ENCODE measurements at places on chromosomes 5 and 9.

DNA sequence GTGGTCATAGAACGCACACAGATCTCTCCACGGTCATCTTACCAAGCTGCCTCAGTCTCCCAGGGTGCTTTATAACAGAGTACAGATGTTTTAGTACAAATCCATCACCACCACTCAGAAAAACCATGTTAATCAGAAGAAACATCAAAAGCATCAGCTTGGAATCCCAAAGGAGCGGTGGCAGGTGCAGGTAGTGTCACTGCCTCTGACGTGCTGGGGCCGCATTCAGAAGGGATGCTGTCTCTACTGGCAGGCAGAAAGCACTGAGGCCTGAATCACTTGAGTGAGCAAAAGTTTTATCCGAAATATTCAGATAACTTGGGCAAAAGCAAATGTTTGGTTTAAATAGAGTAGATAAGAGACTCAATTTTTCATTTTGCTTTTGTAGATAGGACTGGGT is 448.4 kb upstream of the ZNF608 start:
- no peak for DNase-seq

DNA sequence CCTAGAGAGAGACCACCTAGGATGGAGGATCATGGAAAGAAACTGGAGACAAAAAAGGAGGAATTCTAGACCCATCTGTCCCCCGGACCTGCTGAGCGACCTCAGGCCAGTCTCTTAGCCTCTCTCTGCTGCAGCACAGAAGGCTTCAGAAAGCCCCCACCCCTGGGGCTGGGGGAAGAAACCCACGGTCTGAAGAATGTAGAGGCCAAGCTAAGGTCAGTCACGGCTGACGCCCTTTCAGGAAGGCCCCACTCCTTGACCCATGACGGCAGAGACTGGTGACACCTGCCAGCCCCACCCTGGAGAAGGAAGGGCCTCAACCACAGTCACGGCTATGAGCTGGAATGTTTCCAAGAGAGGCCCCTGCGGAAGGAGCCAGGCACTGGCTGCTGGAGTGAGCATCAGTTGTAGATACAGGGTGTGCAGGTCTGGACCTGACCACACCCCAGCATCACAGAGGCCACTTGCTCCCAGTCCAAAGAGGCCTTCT is 120.5 kb upstream of the BOD1 start:
- no peak for DNase-seq

DNA sequence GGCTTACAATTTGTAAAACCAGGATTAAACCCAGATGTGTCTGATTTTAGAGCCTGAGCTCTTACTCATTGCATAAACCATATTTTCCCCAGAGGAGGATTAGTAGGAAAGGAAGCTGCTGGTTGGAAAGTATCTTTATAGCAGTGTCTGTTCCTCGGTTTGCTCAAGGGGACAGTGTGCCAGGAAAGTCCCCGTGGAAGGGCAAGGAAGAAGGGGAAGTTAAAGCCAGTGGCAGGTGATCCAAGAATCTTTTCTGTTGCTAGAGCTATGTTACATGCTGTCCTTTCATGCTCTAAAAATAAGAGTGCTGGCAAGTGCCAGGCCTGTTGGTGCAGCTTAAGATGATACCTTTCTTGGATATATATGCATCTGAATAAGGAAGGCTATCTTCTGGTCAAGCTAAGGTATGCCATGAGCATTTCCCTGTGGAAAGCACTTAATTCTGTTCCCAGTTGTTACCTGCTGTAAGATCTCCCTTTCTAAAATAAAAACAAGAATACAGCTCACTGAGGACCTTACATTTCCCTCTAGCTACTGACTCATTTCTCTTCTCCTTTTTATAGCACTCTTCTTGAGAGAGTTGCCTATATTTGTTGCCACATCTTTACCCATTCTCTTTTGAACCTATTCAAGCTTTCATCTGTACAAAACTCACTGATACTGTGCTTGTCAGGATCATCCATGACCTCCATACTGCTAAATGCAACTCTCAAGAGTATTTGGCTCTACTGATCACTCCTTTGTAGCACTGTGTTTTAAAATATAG is 8.0 kb downstream of the PDCD1LG2 start:
- DNase-seq = no peak

DNA sequence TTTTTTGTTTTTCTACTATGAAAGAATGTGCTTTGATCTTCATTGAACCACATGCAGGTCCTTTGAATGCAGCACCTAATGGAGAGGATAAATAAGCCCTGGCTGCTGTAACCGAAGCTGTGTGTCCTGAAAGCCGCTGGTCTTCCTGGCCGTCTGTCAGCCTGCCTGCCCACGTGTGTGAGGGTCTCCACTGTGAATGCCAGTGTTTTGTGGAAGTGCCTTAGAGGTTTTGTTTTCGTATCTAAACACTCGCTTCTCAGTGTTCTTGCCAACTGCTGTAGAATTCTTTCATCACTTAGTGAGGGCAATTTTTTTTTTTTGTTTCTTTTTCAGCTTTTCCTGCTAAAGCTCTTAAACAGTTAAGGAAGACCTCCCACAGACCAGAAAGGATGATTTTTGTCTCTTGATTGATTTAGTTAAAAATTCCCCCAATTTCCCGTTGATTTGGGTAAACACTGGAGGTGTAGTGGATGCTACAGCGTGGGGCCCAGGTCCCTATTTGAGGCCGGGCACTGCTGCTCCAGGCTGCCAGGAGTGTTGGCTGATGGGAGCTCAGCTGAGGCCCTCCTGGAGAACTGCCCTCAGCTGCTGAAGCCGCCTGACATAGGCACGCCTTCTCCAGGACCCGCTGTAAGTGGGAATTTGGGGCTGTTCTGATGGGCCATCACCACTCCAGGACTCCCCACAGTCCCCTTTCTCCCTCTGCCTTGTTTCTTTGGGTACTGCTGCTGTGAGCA is 29.2 kb upstream of the PTCH1 start:
- DNase-seq = no peak
